ENCODE measurements at places on chromosomes 13 and 19.

GRCh38 chr13:28623782-28624706 lies 34.9 kb upstream of the POMP start:
- DNase-seq: no peak
- no peaks in the 10 kb centered on the region for H3K4me1 ChIP-seq
- no peak overlapping the region for H3K4me3 ChIP-seq
- H3K27me3 ChIP-seq: no peaks in the 10 kb centered on the region
- no peak overlapping the region for H3K27ac ChIP-seq
- H3K36me3 ChIP-seq: no peaks in the 10 kb centered on the region

- H3K27ac ChIP-seq: no peak overlapping the region
- H3K4me3 ChIP-seq: no peak overlapping the region
- no peaks in the 10 kb centered on the region for H3K27me3 ChIP-seq
- no peaks in the 10 kb centered on the region for H3K36me3 ChIP-seq
Measured at GRCh38 chr13:59422646-59423045, 741.1 kb downstream of the DIAPH3 start.

GRCh38 chr13:98524793-98525192 lies 52.1 kb downstream of the STK24 start:
- peak overlapping the region; percentile 57 for H3K27ac ChIP-seq
- H3K36me3 ChIP-seq: no peaks in the 10 kb centered on the region
- peak overlapping the region; percentile 1 for H3K4me3 ChIP-seq
- no peaks in the 10 kb centered on the region for H3K27me3 ChIP-seq
- DNase-seq: no peak

GRCh38 chr13:73934771-73935170 lies 199.4 kb downstream of the KLF12 start:
- no peak overlapping the region for H3K27ac ChIP-seq
- no peak for DNase-seq
- peaks cover 2% of the 10 kb centered on the region for H3K4me1 ChIP-seq
- no peak overlapping the region for H3K4me3 ChIP-seq
- H3K27me3 ChIP-seq: no peaks in the 10 kb centered on the region

DNA sequence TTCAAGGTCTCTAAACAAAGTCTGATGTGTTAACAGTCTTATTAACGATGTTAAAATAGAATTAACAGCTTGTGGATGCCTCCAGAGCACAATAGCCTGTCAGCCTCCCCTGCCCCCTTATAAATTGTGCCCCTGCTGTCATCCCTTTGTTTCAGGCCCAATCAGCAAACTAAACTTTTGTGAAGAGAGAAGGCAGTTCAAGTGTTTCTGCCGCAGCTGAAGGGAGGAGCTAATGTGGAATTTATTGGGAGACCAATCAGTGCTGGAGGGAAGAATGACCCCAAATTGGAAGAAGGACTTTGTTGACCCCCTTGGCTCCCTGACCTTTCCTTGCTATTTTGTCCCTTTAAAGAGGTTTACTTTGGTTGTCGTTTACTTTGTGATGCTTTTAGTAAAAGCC lies 160.5 kb downstream of the TM9SF2 start:
- no peaks in the 10 kb centered on the region for H3K27me3 ChIP-seq
- no peak overlapping the region for H3K4me3 ChIP-seq
- no peak for DNase-seq
- H3K27ac ChIP-seq: no peak overlapping the region

- no peak overlapping the region for H3K27ac ChIP-seq
- DNase-seq: no peak
- no peaks in the 10 kb centered on the region for H3K27me3 ChIP-seq
- H3K36me3 ChIP-seq: peaks cover 46% of the 10 kb centered on the region
Measured at GRCh38 chr19:35159606-35160005, 5.1 kb downstream of the FXYD5 start.

- H3K4me3 ChIP-seq: no peak overlapping the region
- no peaks in the 10 kb centered on the region for H3K4me1 ChIP-seq
- no peak overlapping the region for H3K27ac ChIP-seq
- H3K27me3 ChIP-seq: no peaks in the 10 kb centered on the region
Measured at GRCh38 chr19:29176981-29177754, 35.8 kb downstream of the UQCRFS1 start.

DNA sequence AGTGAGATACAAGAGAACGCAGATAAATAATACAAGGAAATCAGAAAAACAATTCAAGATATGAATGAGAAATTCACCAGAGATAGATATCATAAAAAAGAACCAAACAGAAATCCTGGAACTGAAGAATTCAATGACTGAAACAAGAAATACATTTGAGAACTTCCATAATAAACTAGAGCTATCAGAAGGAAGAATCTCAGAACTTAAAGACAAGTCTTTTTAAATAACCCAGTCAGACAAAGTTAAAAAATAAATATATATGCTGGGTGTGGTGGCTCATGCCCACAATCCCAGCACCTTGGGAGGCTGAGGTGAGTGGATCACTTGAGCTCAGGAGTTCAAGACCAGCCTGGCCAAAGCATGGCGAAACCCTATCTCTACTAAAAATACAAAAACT lies 28.7 kb upstream of the N4BP2L1 start:
- no peak overlapping the region for H3K4me3 ChIP-seq
- H3K4me1 ChIP-seq: no peaks in the 10 kb centered on the region

- H3K4me1 ChIP-seq: peaks cover 41% of the 10 kb centered on the region
- no peak overlapping the region for H3K4me3 ChIP-seq
- H3K27ac ChIP-seq: no peak overlapping the region
- no peaks in the 10 kb centered on the region for H3K27me3 ChIP-seq
Measured at GRCh38 chr13:30378191-30378590, 44.1 kb upstream of the UBE2L5 start.

DNA sequence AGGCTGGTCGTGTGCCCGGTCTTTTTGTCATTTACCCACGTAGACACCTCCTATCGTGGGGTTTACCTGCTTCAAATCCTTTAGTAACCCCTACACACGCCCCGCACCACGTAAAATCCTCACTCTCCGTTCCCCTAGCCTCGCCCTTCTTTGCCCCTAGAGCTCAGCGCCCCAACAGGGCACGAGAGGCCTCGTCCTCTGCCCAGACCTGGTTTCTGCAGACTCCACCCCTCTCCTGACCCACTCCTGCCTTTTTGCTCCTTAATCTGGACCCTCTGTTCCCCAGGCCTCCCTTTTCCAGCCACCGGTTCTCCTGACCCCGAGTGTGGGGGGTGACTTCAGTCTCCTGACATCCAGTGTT lies 412 bp downstream of the ZNF528 start:
- H3K27ac ChIP-seq: peak overlapping the region; percentile 59
- H3K4me1 ChIP-seq: no peaks in the 10 kb centered on the region
- no peak for DNase-seq
- peak overlapping the region; percentile 69 for H3K4me3 ChIP-seq
- no peaks in the 10 kb centered on the region for H3K27me3 ChIP-seq
- H3K36me3 ChIP-seq: no peaks in the 10 kb centered on the region

- H3K4me3 ChIP-seq: no peak overlapping the region
- no peaks in the 10 kb centered on the region for H3K27me3 ChIP-seq
- no peak for DNase-seq
- H3K27ac ChIP-seq: no peak overlapping the region
- no peaks in the 10 kb centered on the region for H3K4me1 ChIP-seq
- H3K36me3 ChIP-seq: no peaks in the 10 kb centered on the region
Measured at GRCh38 chr13:80173224-80173623, 167.7 kb downstream of the SPRY2 start.

DNA sequence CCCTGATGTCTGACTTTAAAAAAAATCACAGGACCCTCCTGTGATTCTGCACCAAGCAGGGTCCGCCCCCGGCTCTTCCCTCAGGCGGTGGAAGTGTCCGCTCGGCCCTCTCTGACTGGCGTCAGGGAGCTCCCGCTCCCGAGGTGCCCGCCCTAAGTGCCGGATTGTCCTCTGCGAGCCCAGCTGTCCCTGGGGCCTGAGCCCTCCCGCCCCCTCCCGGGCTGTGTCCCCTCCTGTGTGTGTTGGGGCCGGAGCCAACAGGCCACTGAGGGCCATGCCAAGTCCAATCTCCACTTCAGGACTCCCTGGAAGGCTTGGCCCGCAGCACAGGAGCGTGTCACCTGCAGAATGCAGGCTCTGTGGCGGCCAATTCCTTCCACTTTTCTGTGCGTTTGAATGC lies 25.4 kb downstream of the MAP2K2 start:
- no peak overlapping the region for H3K4me3 ChIP-seq
- DNase-seq: no peak
- H3K27ac ChIP-seq: no peak overlapping the region

- DNase-seq: no peak
- H3K4me3 ChIP-seq: no peak overlapping the region
- H3K36me3 ChIP-seq: no peaks in the 10 kb centered on the region
Measured at GRCh38 chr19:29397748-29398147, 128.0 kb upstream of the VSTM2B start.

GRCh38 chr19:387777-388176 lies 21.2 kb downstream of the C2CD4C start:
- H3K4me1 ChIP-seq: peaks cover 19% of the 10 kb centered on the region
- DNase-seq: no peak
- H3K27ac ChIP-seq: no peak overlapping the region
- no peak overlapping the region for H3K4me3 ChIP-seq
- no peaks in the 10 kb centered on the region for H3K27me3 ChIP-seq
- no peaks in the 10 kb centered on the region for H3K36me3 ChIP-seq

DNA sequence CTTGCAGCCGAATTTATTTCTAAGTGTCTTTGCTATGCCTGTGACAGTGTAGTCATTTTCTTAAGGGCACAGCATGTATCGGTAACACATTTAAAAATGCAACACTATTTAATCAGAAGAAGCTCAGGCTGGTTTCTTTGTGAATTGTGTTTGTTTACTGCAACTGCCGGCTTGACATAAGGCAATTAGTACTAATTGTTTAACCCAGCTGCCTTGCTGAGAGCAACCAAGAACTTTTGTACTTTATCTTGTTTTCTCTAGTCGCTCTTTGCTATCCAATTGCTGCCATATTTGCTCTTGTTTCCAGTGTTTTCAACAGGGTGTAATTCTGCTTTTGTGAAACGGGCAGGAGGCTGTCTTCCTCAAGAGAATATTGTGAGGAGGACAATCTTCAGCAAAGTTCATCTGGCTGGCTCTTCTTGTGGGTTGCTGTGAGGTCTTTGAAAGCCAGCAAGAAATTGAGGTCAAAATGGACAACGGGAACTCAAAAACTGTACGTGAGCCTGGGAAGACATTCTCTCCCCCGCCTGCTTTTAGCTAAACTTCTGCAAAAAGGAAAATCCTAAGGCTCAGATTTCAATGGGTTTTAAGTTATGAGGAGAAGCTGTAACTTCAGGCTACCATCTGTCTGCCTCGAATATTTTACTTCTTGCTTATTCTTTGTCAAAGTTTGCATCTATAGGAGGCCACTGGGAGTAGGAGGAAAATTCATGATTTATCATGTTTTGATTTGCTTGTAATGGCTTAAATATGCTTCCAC lies 75.8 kb upstream of the TSHZ3 start:
- H3K27me3 ChIP-seq: no peaks in the 10 kb centered on the region
- H3K27ac ChIP-seq: no peak overlapping the region
- no peak for DNase-seq
- H3K4me1 ChIP-seq: no peaks in the 10 kb centered on the region
- no peaks in the 10 kb centered on the region for H3K36me3 ChIP-seq

DNA sequence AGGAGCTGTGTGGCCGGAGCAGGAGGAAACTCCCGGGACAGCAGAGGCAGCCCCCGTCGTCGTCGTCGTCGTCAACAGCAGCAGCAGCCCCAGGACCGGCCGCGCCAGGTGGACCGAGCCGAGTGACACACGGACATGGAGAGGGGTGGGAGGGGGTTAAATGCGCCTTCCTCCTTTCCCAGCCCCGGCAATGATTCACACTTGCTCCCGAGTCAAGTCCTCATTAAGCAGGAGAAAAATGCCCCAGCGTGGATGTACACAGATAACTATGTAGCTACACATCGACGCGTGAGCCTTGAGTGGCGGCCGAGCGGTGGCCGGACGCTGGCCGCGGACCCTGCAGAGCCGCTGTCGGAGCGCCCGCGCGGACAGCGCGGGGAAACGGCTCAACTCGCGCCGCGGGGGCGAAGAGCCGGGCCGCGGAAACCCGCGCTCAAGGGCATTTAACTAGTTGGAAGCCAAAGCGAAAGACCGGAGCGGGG lies 645 bp downstream of the UBL3 start:
- H3K4me1 ChIP-seq: no peaks in the 10 kb centered on the region
- no peaks in the 10 kb centered on the region for H3K36me3 ChIP-seq
- H3K4me3 ChIP-seq: peak overlapping the region; percentile 77
- peak overlapping the region; percentile 54 for H3K27ac ChIP-seq
- no peaks in the 10 kb centered on the region for H3K27me3 ChIP-seq
- no peak for DNase-seq

DNA sequence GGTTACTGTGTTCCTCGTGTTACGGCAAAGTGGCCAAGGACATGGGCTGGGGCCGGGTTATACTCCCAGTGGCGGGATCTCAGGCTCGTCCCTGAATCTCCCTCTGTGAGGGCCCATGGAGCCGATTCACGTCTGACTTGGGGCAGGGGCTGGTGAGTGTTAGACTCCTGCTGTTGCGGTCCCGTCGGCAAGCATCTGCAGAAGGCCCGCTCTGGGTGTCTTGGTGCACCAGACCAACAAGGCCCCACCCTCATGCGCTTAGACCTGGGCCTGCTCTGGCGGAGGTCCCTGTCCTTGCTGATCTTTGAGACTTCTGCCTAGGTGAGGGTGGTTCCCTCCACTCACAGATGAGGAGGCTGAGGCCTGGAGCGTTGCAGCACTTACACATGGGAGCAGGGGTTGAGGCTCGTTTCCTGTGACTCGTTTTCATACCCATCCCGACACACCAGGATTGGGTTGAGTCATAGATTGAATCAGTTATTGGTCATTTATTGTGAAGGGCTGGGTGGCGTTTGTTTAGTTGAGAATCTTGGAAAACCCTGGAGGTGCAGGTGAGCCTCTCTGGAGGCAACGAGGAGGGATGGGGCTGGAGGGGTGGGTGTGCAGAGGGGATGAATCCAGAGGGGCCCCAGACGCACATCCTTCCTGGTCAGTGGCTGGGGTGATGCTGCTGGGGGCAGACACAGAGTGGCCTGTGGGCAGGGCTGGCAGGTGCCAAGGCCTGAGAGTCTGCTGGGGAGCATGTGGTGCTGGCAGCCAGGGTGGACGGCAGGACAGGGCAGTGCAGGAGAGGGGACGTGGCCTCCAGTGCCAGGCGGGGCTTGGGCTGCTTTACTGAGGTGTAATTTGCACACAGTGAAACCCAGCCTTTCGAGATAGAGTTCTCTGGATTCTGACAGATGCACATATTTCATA lies 4.6 kb downstream of the EPN1 start:
- H3K27me3 ChIP-seq: no peaks in the 10 kb centered on the region
- peak overlapping the region; percentile 94 for H3K27ac ChIP-seq

GRCh38 chr19:40322271-40322610 lies 26.0 kb downstream of the C19orf47 start:
- no peak for DNase-seq
- H3K27me3 ChIP-seq: no peaks in the 10 kb centered on the region
- no peaks in the 10 kb centered on the region for H3K4me1 ChIP-seq

DNA sequence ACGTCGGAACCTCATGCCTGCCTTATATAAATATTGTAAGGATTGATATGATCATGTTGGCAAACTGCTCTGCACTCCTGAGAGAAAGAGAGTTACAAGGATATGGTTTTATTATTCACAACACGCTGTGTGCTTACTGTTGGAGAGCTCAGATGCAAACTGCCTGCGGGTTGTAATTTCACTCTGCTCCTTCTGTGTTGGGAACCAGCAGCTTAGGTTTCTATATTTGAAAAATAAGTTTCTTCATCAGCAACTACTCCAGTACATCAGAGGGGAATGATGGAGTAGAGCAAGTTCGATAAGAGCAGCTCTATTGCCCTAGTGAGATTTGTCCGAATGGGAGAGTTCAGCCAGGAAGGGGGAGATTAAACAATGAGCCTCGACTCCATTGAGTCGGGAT lies 106.9 kb upstream of the UBL3 start:
- DNase-seq: no peak
- H3K36me3 ChIP-seq: no peaks in the 10 kb centered on the region
- H3K4me1 ChIP-seq: no peaks in the 10 kb centered on the region
- peaks cover 2% of the 10 kb centered on the region for H3K27me3 ChIP-seq

GRCh38 chr13:24254146-24254841 lies 55.1 kb upstream of the C1QTNF9 start:
- no peak overlapping the region for H3K4me3 ChIP-seq
- no peaks in the 10 kb centered on the region for H3K27me3 ChIP-seq
- DNase-seq: no peak
- no peak overlapping the region for H3K27ac ChIP-seq
- H3K36me3 ChIP-seq: no peaks in the 10 kb centered on the region
